ENCODE measurements at places on chromosomes 4 and X.

DNA sequence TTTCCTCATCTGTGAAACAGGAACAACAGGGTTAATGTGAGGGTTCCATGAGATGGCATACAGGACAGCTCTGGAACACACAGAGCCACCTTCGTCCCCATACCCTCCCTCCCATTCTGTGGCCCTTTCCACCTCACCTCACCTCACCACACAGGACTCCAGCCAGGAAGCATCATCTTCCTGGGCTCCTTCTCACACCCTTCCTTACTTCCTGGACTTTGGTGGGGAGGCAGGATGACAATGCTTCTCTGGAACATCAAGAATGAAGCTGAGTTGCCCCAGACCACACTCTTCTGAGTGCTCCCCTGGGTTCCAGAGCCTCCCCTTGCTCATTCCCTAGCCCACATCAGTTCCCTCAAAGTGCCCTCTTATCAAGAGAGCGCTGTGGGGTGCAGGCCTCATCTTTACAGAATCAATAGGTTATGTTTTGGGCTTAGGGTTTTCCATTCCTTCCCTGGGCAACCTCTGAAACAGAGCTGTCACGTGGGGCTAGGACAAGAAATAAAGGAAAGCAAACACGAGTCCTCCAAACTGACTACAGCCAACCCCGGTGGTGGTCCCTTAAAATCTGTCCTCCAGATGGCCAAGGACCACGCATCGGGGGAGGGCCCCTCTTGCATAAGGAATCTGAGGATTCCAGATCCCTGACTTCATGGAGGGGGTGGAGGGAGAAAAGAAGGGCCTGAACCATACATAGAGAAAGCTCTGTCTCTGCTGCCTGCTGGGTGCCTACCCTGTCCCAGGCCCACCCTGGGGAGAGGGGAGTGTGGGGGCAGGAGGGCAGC, 74.4 kb upstream of the ATP6AP2 start:
- no peak for DNase-seq

DNA sequence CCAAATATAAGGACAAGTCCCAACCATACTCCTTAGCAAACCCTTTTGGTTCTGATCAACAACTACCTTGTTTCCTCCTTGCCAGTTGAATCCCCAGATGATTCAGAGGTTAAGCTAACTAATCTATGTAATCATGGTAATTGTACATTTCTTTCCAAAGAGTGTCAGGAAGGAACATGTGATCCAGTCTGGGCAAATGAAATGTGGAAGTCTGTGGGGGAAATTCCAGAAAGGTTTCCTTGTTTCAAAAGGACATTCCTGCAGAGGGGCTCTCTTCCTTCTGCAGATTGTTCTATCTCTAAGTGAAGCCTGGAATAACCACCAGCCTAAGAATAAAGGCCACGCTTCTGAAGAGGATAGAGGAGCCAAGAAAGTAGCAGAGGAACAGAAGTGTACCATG, 7.0 kb downstream of the PRSS12 start:
- DNase-seq, result no peak

DNA sequence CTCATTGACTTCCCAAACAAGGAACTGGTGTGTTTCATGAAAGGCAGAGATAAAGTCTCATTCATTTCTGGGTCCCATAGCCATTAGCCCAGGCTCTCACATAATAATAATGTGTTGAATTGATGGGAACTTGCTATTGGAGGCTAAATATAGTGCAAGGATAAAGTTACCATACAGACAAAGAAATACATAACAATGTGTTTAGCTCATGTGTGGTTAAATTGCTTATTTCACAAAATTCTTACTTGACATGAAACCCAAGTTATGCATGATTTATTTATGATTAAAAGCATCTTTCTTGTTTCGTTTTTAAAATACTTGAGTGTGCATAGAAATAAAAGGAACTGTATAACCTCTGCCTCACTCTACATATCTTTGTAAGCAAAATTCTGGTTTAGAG, 37.3 kb upstream of the LPAR4 start:
- DNase-seq, result no peak

DNA sequence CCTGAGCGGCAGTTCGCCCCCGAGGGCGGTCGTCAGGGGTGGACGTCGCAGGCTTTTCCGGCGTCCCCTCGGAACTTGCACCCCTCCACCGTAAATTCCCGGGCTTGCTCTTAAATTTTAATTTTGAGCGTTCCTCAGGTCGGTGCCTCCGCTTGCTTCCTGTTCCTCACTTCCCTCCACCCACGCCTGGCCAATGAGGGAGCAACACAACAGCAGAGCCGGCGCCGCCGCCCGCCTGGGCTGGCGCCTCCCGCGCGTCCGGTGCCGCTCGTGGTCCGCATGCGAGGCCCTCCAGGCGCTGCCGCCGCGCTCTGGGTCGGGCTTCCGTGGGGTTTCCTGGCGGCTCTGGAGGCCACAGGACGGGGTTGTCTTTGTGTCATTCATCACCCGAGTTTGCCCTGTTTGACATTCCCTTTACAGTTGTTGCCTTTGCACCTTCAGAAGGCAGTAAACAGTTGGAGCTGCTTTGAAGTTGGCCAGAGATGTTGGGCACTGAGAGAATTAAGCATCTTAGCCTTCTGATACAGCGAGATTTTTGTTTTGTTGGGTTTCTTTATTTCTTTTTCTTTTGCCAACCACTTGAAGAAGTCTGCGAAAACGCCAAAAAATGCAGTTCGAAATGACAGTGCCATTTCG, 692 bp downstream of the SPCS3 start:
- DNase-seq, result peak; percentile 80

DNA sequence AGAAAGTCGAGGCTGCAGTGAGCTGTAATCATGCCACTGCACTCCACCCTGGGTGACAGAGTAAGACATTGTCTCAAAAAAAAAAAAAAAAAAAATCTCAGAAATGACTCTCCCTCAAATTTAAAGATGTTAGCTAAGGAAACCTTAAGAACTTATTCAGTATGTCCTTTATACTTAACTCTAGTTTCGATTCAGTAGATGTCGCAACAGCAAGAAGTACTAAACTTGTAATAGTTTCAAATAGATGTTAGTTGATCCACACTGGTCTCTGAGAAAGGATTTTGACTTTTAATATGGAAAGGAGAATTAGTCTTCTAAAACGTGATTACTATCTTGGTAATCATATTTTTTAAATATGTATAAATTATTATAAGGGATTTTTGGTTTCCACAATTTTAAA, 29.6 kb downstream of the NKX3-2 start:
- DNase-seq, result no peak

- DNase-seq, result no peak
These were observed 9.3 kb upstream of the HAUS3 start for GRCh38 chr4:2251073-2251794.

DNA sequence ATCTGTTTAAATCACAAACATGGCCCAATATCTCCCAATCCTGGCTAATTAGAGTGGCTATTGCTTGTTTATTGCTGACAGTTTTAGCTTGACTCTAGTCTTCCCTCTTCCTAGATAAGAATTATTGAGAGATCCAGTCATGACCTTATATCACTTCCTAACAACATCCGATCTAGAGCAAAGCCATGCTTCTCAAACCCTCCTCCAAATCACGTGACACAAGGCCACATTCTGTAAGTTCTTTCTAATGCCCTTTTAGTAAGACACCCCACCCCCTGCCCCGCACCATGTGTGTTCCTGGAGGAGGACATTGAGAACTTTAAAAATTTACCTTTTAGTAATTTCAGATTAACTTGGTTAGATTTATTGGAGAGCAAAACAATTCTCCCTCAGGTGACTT, 40.6 kb upstream of the RASSF6 start:
- no peak for DNase-seq

- DNase-seq, result no peak
These were observed 128.4 kb downstream of the FHDC1 start for GRCh38 chr4:153064571-153064970.

DNA sequence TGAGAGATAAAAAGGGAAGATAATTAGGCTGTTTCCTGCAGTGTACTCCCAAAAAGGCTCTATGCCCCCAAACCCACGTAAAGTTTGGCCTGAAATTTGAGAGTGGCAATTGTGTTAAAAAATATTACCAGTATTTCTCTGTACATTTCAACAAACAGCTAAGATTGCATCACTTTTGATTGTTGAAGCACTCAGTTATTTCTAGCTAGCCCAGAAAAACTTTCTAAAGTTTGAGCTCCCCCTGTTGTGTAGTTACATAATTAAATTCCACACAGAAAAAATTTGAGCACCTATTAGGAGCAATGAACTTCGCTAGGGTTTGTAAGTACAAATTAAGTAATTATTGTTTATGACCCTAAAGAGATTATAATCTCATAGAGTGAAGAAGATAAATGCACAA, 109.4 kb downstream of the DLG3 start:
- no peak for DNase-seq

DNA sequence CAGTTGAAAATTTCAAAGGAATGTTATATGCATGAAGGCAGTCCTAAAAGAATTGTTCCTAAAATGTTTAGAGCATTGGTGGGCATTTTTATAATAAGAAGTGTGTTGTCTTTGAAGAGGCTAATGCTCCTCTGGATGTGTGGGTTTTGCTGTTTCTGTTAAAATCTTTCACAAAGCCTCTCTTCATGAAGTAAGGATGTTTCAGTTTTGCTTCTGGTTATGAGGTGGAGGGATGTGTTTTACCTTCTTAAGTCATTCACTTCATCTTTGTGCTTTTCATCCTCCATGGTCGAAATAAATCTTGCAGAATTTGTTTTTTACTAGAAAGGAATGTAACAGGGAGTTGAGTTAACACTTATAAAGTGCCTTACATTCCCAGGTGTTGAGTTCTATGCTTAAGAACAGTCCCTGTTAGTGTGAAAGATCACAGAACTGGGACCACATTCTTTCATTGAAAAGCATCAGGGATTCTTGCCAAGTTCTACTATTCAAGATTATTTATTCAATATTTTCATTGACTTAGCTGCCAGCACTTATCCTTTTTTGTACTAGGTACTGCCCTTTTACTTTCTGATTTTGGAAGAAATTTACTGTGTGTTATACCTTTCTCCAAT, 21.1 kb downstream of the FHIP1A start:
- no peak for DNase-seq

- no peak for DNase-seq
These were observed 20.5 kb downstream of the COMMD8 start for GRCh38 chr4:47442980-47443379.

DNA sequence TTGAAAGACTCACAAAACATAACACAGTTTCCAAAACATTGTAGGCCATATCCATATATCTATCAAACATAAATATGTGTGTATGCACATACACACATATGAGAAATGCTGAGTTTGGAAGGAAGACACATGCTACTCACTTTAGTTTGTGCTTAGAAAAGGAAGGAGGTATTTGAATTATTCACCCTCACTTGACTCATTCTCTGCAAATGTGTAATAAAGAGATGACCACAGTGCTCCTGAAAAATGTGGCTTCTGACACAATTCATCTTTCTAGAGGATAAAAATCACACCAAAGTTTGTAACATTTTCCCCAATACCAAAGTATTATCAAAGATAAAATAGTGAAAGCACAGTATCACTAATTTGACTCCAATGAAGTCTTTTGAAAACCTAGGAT, 950.1 kb downstream of the FAT4 start:
- DNase-seq, result no peak

DNA sequence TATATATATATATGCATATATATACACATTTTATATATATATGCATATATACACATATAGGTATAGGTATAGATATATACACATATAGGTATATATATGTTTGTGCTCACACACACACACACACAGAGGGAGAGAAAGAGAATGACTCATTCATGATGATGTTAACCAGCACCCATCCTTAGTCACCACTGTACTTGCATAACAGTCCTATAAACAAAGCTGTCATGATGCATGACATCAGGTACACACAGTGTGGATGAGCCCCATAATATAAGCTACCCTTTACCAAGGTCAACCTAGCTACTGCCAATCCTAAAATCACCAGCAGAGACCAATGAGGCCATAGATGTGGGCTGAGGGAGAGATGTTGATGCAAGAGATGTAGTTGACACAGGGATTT, 1408.0 kb downstream of the RAPGEF2 start:
- no peak for DNase-seq

DNA sequence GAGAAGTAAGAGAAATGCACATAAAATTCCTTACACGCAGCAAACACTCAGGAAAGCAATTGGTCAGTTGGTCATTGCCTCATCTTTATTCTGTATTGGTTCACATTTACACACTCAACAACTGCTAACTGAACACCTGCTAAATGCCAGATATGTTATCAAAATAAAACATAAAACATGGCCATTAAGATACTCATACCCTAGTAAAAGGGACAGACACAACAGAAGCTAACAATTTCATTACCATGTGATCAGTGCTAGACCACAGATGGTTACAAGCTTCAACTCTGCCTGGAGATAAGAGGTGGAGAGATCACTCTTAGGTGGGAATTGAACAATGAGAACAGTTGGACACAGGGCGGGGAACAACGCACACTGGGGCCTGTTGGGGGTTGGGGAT, 26.2 kb downstream of the TEC start:
- DNase-seq, result no peak

- no peak for DNase-seq
These were observed 274.6 kb downstream of the ANKRD50 start for GRCh38 chr4:124437853-124438495.

GRCh38 chrX:40727093-40727492, 8.2 kb downstream of the MED14 start:
- no peak for DNase-seq

GRCh38 chr4:87555773-87556619, 26.8 kb upstream of the SPARCL1 start:
- DNase-seq, result no peak

DNA sequence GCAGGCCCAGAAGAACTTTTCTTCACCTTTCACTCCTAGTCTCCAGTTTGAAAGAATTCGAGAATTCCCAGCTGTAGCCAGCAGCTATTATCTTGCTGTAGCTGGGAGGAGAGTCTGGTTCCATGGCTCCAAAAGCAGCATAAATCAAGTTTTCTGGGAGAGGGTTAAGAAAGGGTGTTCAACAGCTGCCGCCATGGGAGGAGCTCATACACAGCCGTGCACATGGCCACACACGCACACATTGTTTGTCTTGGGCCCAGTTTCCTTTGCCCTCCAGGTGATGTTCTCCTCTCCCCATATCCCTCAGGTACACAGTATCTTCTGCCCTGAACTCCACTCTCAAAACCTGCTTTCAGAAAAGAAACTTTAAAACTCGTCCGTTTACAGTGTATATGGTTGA, 4.1 kb upstream of the GPC3 start:
- no peak for DNase-seq

- DNase-seq, result no peak
These were observed 1.1 kb upstream of the TBC1D14 start for GRCh38 chr4:6908432-6909112.
